Activated T-helper 1 cell treated with anti-CD3 and anti-CD28 coated beads, Interleukin-2, amount 50 U/mL, for 16 hours (primary cell): ENCODE measurements at places on chromosomes 11 and 22.
A peak's percentile ranks its signal among the peaks of the same experiment; 100 is the strongest.

DNA sequence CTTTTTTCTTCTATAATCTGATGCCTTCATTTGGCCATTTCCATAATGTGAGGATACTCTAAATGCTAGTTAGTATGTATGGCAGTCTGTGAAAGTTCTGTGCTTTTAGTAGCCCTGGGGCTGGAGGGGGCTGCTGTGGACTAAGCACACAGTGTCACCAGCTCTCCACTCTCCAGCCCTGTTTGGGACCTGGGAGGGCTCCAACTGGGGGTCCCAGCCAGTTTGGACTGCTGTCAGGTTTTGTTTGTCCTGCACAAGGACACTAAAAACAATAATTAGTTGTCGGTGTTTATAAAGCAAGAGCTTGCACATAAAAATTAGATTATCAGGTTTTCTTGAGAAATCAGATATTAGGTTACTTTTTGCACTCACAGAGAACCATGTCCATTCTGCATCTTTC, 103.1 kb downstream of the LDLRAD3 start:
- DNase-seq: no peak

- no peak for DNase-seq
These were observed 3.4 kb downstream of the CDON start for GRCh38 chr11:126059238-126059781.

GRCh38 chr22:25007444-25008106, 55.1 kb downstream of the KIAA1671 start:
- no peak for DNase-seq

- peak; percentile 34 for DNase-seq
These were observed at the start of gene AP5B1 for GRCh38 chr11:65780770-65781151. AP5B1 (minus strand) TSS chr11:65780976; CDS start chr11:65780591, 385 bp downstream.

GRCh38 chr11:86672007-86672621, at the start of gene ME3:
ME3 (minus strand) TSS chr11:86672616.
- peak; percentile 17 for DNase-seq

DNA sequence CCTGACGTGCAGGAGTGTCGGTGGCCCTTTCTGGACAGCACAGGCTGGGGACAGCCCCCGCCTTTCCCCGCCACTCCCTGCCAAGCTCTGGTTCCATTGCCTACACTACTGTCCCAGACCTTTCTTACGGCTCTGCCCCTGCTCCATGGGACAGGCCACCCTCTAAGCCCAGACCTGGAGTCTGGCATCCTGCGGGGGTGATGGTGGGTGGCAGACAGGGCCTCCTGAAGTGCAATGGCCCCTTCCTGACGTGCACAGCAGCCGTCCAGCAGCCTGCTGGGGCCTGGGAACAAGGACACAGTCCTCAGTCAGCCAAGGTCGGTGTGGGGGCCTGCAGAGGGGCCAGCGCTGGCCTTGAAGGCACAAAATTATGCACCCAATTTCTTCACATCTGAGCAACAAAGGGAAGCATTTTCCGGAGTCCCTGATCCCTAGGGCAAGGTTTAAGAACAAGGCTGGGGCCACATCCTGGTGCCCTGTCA, 79.7 kb upstream of the KCNQ1OT1 start:
- no peak for DNase-seq

DNA sequence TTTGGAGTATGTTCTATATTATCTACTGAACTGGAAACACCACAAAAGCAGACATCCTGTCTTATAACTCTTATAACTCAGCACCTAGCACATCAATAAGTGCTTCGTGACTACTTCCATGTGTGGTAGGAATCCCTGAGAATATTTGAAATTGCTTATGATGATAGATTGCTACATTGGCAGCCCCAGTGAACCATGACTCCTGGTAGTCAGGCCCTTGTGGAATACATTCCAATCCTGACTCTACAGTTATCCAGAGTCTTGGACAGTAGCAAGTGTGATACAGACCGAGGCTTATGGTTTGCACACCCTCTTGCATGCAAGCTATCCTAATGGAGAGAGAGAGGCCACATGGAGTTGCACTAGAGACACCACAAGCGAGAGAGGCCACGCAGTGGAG, 59.5 kb upstream of the PHF21A start:
- DNase-seq: no peak

GRCh38 chr22:45879552-45879949, 97.4 kb downstream of the WNT7B start:
- DNase-seq: no peak

DNA sequence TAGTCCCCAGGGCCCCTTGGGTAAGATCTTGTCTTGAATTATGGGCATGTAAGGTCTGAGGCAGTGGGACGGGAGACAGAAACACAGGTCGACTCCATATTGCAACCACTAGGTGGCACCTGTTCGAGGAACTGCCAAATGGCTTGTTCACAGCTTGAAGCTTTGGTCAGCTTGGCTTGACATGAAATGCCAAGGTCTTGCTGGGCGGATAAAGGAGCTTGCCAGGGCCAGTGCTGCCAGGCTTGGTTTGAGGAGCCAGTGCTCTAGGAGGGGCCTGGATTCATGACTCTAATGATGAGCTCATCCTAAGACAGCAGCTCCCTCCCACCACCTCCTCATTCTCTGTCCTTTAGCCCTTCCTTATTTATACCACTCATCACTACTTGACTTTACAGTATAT, 11.9 kb upstream of the NRIP3 start:
- no peak for DNase-seq

GRCh38 chr11:127070808-127071207, 70.2 kb upstream of the KIRREL3 start:
- DNase-seq: no peak

GRCh38 chr22:38338772-38339379, 21.6 kb upstream of the CSNK1E start:
- DNase-seq: no peak

- no peak for DNase-seq
These were observed 61.4 kb downstream of the PPFIA1 start for GRCh38 chr11:70331901-70332300.

GRCh38 chr11:9922806-9923205, 258.9 kb downstream of the SWAP70 start:
- no peak for DNase-seq

- no peak for DNase-seq
These were observed 6.8 kb downstream of the KMT2A start for GRCh38 chr11:118442908-118443589.

- no peak for DNase-seq
These were observed 5.1 kb downstream of the GDPD5 start for GRCh38 chr11:75520688-75521087.
